Articular chondrocyte of knee joint (primary cell): ENCODE measurements at places on chromosomes 2 and 18. TPM values are rescaled to one million over a fixed set of nuclear protein-coding genes. Genes with fewer than 3 reads are reported as not detected.

KCNF1 gene
- not detected in 2 replicates for total RNA-seq

ALKAL2 gene
- total RNA-seq: 0.13 and 0.22 TPM in 2 replicates

HADHB gene
- 125 and 128 TPM in 2 replicates for total RNA-seq

HOXD9 gene
- 2.9 and 4.3 TPM in 2 replicates for total RNA-seq

SLC30A3 gene
- under 0.01 TPM in 1 of 2 replicates, not detected in the other for total RNA-seq

MC2R gene
- total RNA-seq: not detected in 2 replicates

IMPACT gene
- total RNA-seq: 46.6 and 48.9 TPM in 2 replicates

COL3A1 gene
- total RNA-seq: 2,175 and 2,668 TPM in 2 replicates

PJVK gene
- 1.1 and 2.2 TPM in 2 replicates for total RNA-seq

SKOR2 gene
- not detected in 2 replicates for total RNA-seq

ATOH8 gene
- 67.2 and 125 TPM in 2 replicates for total RNA-seq

ABCB11 gene
- not detected in 2 replicates for total RNA-seq

STON1 gene
- 26.8 and 32.1 TPM in 2 replicates for total RNA-seq

GALNT3 gene
- 1.2 and 3.0 TPM in 2 replicates for total RNA-seq

CYP27C1 gene
- total RNA-seq: 2.4 and 3.1 TPM in 2 replicates

CRYGD gene
- not detected in 2 replicates for total RNA-seq

AFF3 gene
- 6.1 and 7.9 TPM in 2 replicates for total RNA-seq

SCG2 gene
- 5.4 and 6.8 TPM in 2 replicates for total RNA-seq

TWSG1 gene
- total RNA-seq: 182 and 191 TPM in 2 replicates

ACP1 gene
- total RNA-seq: 88.5 and 99.3 TPM in 2 replicates

DOK6 gene
- total RNA-seq: 0.76 and 1.0 TPM in 2 replicates

SMC6 gene
- total RNA-seq: 27.7 and 31.2 TPM in 2 replicates

SERPINB4 gene
- total RNA-seq: not detected in 2 replicates

STEAP3 gene
- 29.0 and 38.8 TPM in 2 replicates for total RNA-seq

CHCHD5 gene
- total RNA-seq: 10.3 and 11.2 TPM in 2 replicates
